ENCODE measurements at places on chromosomes 1 and 21.

- DNase-seq, result no peak
These were observed 118.7 kb downstream of the SLC5A9 start for GRCh38 chr1:48341221-48341620.

- DNase-seq, result no peak
These were observed 333.8 kb downstream of the HHAT start for GRCh38 chr1:210662291-210663050.

GRCh38 chr1:215710036-215710898 lies 143.2 kb downstream of the KCTD3 start:
- DNase-seq, result peak; percentile 68

GRCh38 chr1:53562291-53562980 lies 103.2 kb downstream of the DMRTB1 start:
- DNase-seq, result no peak
